ENCODE measurements at places on chromosomes 4 and X.
A peak's percentile ranks its signal among the peaks of the same experiment; 100 is the strongest.

GRCh38 chrX:40266490-40267333 is 169.0 kb upstream of the BCOR start:
- DNase-seq = peak; percentile 74

DNA sequence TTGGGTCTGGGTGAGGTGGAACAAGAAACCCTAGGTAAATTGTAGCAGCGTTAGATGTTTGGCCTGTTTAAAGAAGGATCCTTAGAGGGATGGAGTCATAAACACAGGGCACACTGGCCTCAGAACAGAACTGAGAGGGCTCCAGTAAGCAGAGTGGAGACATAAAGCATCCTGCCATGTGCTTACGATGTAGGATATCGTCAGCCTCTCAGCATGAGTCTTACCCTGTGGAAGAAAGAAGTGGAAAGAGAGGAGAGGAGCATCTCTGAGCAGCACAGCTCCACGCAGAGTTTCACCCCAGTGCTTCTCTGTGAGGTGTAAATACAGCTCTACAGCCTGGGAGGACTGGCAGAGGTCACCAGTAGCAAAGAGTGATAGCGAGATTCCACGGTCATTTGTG is 27.8 kb upstream of the SORBS2 start:
- no peak for DNase-seq

- DNase-seq = no peak
These were observed 26.5 kb upstream of the MRFAP1 start for GRCh38 chr4:6613676-6614651.

- DNase-seq = no peak
These were observed 203.1 kb downstream of the SLC7A11 start for GRCh38 chr4:138039010-138039409.

DNA sequence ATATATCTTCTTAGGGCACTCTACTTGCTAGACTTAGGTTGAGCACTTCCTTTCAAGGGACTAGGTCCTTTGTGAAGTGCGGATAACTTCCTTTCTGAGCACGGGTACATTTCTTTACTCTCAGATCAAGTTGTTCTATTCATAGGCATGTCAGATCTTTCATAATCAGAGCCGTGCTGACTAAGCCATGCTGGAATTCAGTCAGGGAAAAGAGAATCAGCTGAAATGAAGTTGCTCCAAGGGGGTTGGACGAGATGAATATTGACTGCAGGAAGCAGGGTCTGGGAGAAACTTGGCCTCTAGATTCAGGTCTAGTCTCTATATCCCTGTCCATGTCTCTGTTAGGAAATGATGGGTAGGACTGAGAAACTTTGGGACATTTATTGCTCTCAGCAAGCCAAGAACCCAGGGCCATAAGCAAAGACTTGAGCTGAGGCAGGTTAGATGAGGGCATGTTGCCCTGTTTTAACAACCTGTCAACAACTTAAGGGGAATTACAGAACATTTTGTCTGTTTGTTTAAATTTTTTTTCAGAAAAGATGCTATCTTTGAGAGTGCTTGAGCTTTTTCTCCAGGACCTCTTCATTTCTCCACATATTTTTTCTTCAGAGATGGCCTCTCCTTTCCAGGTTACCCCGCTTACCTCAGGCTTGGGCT is 28.3 kb downstream of the AREG start:
- no peak for DNase-seq

DNA sequence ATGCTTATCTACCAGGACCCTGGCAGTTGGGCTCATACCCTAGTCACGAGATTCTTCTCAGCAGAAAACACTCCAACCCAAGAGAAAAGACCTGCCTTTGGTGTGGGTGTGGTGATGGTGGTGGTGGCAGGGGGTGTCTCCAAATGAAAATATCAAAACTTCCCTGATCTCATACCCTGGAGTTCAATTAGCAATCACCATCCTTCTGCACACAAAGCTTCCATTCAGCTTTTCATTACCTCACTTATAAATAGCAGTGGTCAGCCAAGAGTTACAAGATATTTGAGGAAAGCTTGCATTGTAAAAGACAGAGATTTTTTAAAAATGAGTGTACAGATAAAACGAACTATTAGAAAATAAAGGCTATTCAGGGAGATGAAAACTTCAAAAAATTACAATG is 580.8 kb upstream of the MAGEB2 start:
- DNase-seq = no peak

DNA sequence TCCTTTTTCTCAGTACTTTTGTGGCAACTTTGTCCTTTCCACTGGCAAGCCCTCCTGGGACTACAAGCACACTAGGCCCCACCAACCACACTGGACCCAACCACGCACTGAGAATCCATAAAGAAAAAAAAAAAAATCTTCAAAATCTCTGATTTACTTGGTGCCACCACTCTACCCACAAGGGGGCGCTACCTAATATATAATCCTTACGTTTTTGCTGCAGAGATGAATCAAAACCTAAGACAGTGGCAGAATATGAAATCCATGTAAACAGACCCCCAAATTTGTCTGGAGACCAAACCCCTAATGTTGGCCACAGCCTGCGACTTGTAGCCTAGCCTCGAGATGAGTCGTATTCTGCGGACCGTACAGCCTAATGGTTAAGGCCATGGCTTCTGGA is 63.5 kb upstream of the ARHGAP36 start:
- peak; percentile 20 for DNase-seq

DNA sequence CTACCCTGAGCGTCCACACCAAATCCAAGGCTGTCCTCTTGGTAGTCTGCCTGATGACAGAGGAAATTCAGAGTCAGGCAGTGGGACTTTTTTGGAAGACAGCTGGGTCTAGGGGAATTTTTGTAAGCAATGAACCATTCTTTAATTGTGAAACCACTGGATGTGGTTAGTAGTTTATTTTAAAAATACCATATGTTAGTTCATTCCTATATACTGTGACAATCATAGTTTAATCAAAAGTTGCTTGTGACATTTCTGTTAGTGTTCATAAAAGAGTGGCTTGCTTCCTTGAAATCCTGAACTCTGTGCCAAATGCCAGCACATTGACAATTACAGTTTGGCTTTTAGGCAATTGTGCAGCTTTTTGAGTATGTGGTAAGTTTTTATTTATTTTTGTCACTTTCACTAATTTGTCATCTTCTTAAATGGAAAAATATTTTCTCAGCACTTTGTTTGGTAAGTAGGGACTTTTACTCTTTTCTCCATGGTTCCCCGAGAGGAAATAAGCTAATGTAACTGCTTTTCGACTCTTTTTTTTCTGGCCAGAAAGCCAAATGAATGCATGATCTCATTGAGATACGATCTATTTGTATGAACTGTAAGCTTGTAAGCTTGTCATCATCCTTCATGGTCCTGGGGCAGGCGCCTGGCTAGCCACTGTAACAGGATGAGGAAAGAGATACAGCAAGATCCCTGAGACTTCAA is 72.6 kb upstream of the SLC4A4 start:
- DNase-seq = no peak

GRCh38 chrX:108347800-108348199 is 90.4 kb downstream of the COL4A6 start:
- peak; percentile 24 for DNase-seq

DNA sequence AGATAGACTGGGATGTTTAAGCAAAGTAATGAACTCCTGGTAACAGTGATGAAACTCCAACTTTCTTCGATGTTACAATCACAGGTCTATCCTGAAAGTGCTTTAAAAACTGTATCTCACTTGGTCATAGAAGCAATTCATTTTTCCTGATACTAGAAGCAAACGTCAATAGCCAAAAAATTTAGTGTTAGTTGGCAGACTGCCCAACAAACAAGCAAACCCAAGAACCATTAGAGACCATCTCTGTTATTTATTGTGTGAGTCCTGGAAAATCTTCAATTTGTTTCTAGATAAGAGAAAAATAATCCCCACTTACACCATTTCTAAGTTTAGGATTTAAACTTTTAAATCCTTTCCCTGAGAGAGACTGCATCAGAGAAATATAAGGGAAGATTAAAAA is 553.9 kb downstream of the INPP4B start:
- DNase-seq = no peak

- no peak for DNase-seq
These were observed 96.1 kb downstream of the AFF1 start for GRCh38 chr4:87030755-87031441.

- DNase-seq = peak; percentile 97
These were observed at the start of the genes ARFIP1 and TIGD4 for GRCh38 chr4:152779513-152780266. Gene ARFIP1, plus strand, starts transcription at chr4:152779954. Its CDS starts 49,680 bp downstream, at chr4:152829634. Gene TIGD4, minus strand, starts transcription at chr4:152779730. Its CDS starts 8,726 bp downstream, at chr4:152771004.

DNA sequence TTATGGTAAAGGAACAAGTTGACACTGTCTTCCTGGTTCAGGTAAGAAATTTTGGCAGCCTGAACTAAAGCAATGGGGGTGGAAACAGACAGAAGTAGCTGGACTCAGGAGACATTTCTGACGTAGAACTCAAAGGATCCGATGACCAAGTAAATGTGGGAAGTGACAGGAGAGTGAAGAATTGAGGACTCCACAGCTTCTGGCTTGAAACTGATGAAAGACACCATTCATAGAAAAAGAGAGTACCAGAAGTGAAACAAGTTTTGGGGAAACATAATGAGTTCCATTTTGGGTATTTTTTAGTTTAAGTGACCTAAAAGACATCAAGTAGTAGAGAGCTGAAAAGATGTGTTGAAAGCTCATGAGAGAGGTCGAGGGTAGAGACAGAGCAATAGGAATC is 5.7 kb downstream of the FAM120C start:
- DNase-seq = no peak

DNA sequence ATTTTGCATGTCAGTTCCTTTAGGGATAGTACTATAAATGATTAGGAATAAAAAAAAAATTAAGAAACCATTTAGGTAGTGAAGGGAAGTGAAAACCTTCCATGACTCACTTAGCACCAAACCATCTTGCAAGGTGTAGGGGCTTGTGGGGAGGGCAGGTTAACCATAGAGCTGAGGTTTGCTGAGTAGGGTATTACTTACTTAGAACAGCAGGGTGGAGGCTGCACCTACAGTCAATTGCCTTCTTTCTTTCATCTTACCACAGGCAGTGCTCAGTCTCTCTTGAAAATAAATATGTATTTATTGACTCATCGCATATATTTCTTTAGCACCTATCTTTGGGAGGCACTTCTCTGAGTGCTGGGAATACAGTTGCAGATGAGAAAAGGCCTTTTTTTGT is 104.9 kb upstream of the GIMD1 start:
- no peak for DNase-seq

- no peak for DNase-seq
These were observed 651.3 kb downstream of the TECRL start for GRCh38 chr4:63757929-63758328.

- DNase-seq = no peak
These were observed 280.7 kb downstream of the BCOR start for GRCh38 chrX:39816871-39817731.

DNA sequence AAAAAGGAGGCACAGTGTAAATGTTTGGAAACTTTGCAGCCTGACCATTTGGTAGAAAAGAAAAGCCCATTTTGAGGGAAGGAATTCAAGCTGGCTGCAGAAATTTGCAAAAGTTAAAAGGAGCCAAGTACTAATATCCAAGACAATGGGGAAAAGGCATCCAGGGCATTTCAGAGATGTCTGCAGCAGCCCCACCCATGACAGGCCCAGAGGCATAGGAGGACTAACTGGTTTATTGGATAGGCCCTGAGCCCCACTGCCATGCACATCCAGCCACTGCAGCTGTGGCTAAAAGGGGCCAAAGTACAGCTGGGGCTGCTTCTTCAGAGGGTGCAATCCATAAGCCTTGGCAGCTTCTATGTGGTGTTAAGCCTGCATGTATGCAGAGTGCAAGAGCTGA is 104.9 kb downstream of the HS3ST1 start:
- DNase-seq = no peak

DNA sequence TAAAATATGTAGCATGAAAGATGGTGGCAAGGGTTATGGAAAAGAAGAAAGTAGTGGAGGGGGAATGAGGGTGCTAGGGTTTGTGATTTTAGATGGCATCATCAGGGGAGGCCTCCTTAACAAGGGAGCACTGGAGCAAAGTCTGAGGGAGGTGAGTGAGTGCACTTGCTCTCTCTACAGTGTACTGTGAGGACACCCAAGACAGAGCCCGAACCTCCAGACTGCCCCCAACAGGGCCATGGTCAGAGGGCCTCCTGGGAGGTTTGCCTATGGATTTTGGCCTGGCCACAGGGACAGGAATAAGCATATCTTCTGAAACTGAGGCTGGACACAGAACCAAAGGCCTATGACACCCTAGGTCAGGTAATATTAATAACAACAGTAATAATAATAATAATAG is 21.4 kb upstream of the PJA1 start:
- no peak for DNase-seq

DNA sequence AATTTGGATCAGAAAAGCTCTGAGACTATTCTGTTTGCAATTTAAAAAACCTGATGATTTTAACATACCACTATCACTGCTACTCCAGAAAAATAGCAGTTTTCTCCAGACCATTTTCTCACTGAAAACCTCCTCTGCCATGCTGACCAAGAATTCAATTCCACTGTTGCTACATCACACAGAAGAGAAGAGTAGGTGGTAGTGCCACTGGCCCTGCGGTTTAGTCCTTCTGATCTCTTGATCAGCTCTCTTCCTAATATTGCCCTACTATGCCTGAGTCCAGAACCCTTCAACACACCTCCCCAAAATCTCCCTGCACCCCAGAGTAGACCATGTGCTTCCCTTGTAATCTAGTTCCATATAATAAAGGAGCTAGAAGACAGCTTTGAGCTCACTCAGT is 55.8 kb upstream of the HS3ST1 start:
- no peak for DNase-seq

DNA sequence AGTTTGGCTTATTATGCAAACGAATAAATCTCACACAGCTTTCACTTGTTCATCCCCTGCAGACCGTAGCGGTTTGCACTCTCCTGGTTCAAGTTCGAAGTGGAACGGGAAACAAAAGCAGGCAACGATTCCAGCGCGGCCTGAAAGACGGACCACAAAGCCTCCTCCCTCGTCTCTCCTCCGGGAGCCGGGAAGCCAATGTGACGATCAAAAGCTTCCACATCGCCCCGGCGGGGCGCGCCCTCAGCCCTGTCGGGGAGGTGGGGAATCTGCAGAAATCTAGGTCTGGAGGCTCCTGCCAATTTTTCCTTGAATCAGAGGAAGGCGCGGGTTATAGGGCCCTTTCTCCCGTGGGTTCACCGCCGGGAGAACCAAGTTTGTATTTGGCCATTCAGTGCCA is 16.9 kb upstream of the ZIC3 start:
- no peak for DNase-seq

DNA sequence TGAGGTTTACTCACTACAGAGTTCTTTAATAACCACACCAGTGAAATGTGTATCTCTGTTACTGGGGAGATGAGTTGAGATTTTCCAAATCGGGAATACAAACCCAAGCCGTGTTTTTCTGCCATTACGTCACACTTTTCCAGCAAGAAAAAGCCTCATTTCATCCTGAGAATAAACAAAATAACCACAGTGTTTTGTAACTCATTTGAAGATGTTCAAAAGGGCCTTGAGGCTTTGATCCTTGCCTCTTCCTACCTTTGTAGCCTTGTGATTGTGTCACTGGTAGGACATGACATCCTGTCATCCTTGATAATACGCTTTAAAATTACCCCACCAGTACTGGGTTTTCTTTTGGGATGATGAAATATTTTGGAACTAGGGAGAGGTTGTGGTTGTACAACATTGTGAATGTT is 2.9 kb downstream of the USP11 start:
- DNase-seq = no peak

Data from NCI-H1092 treated with DMSO at 0.1 percent for 48 hours (cell line).